ENCODE measurements at places on chromosomes 12 and 14.
A peak's percentile ranks its signal among the peaks of the same experiment; 100 is the strongest.

GRCh38 chr12:122097927-122098756, 19.6 kb downstream of the MLXIP start:
- H3K27ac ChIP-seq: no peak overlapping the region
- H3K36me3 ChIP-seq: no peaks in the 10 kb centered on the region
- H3K4me3 ChIP-seq: no peak overlapping the region

DNA sequence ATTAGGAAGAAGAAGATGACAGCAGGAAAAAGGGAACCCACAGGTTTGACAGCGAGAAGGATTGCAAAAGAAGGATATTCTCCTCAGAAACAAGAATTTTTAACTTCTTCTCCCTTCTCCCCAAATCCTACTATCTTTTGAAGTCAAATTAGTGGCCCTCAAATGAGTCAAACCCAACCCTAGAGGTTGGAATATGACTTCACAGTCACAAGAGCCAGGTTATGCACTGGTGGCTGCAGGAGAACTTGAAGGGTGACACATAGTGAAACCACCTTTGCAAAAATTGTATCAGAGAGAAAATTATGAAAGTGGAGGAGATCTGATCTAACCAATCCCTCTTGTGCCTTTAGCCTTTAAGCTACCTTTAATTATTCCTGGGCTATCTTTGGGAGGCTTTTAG, 386.2 kb upstream of the CCDC196 start:
- no peak overlapping the region for H3K4me3 ChIP-seq
- no peaks in the 10 kb centered on the region for H3K36me3 ChIP-seq
- DNase-seq: no peak
- no peaks in the 10 kb centered on the region for H3K27me3 ChIP-seq
- H3K27ac ChIP-seq: no peak overlapping the region

GRCh38 chr12:62632411-62632918, 165.8 kb downstream of the MON2 start:
- no peaks in the 10 kb centered on the region for H3K36me3 ChIP-seq
- no peak overlapping the region for H3K27ac ChIP-seq
- H3K4me3 ChIP-seq: peak overlapping the region; percentile 21
- no peaks in the 10 kb centered on the region for H3K27me3 ChIP-seq
- peaks cover 4% of the 10 kb centered on the region for H3K4me1 ChIP-seq

- no peak overlapping the region for H3K27ac ChIP-seq
- no peak for DNase-seq
- peaks cover 3% of the 10 kb centered on the region for H3K4me1 ChIP-seq
- no peaks in the 10 kb centered on the region for H3K36me3 ChIP-seq
- H3K4me3 ChIP-seq: no peak overlapping the region
- no peaks in the 10 kb centered on the region for H3K27me3 ChIP-seq
Observed at GRCh38 chr12:28089338-28089737, 100.9 kb upstream of the CCDC91 start.

- H3K4me3 ChIP-seq: no peak overlapping the region
- DNase-seq: no peak
- peaks cover 15% of the 10 kb centered on the region for H3K36me3 ChIP-seq
- H3K4me1 ChIP-seq: no peaks in the 10 kb centered on the region
- H3K27me3 ChIP-seq: no peaks in the 10 kb centered on the region
- no peak overlapping the region for H3K27ac ChIP-seq
Observed at GRCh38 chr12:109797905-109798669, 35.1 kb downstream of the TRPV4 start.

DNA sequence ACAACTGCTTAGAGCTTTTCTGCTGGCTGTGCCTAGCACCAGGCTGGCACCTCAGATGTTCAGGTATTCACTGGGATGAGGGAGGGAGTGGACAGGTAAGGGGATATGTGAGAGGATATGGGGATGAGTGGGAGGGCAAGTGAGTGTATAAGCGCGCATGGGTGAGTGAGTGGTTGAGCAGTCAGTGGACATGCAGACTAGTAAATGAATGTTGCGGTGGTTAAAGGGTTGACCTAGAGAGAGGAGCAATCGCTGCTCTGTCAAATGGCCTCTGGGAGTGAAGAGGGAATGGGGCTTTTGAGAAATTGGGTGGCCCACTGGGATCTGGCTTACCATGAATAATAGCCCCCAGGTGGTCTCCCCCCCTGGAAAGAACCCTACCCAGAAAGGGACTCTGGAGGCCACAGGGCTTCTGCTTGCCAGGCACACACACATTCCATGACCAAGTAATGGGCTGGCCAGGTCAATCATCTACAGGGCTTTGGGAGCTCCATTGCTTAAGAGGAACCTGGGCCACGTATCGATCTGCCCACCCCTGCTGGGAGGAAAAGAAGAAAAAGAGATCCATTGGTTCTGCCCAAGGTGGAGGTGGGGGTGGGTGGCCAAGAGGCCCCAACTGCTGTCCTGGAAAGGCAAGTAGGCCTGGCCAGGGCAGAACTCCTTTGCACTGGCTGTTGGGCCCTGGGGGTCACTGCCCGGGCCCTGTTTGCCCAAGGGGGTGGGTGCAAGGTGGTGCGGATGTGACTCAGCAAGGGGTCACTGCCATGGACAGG, 30.8 kb upstream of the ZFP36L1 start:
- H3K4me1 ChIP-seq: peaks cover 13% of the 10 kb centered on the region
- H3K27me3 ChIP-seq: no peaks in the 10 kb centered on the region
- H3K4me3 ChIP-seq: no peak overlapping the region
- H3K27ac ChIP-seq: no peak overlapping the region
- no peak for DNase-seq

DNA sequence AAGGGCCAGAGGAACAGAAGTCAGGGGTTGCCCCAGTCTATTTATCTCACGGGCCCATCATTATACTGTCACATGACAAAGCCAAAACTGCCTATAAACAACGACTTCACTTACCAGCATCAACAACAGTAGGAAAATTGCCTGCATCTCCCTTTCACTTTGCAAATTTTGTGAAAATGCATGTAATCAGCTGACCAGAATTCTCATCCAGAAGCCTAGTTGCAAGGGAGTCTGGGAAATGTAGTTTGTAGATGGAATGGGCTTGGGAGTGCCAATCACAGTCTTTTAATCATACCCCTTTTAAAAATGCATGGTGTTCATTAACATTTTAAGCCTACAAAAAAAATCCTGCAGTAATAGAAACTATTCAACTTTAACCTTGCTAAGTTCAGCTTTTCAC, 369.3 kb upstream of the TMPO start:
- no peaks in the 10 kb centered on the region for H3K27me3 ChIP-seq
- no peaks in the 10 kb centered on the region for H3K36me3 ChIP-seq
- no peak overlapping the region for H3K27ac ChIP-seq
- DNase-seq: no peak
- H3K4me1 ChIP-seq: no peaks in the 10 kb centered on the region

- peaks cover 3% of the 10 kb centered on the region for H3K36me3 ChIP-seq
- peak; percentile 35 for DNase-seq
- no peaks in the 10 kb centered on the region for H3K4me1 ChIP-seq
- no peak overlapping the region for H3K27ac ChIP-seq
- H3K27me3 ChIP-seq: no peaks in the 10 kb centered on the region
Observed at GRCh38 chr12:38850461-38850860, 54.9 kb downstream of the CPNE8 start.

- DNase-seq: peak; percentile 66
- H3K27me3 ChIP-seq: no peaks in the 10 kb centered on the region
- no peak overlapping the region for H3K4me3 ChIP-seq
- H3K36me3 ChIP-seq: no peaks in the 10 kb centered on the region
- H3K4me1 ChIP-seq: no peaks in the 10 kb centered on the region
Observed at GRCh38 chr12:96047229-96048211, 12.1 kb upstream of the LTA4H start.

DNA sequence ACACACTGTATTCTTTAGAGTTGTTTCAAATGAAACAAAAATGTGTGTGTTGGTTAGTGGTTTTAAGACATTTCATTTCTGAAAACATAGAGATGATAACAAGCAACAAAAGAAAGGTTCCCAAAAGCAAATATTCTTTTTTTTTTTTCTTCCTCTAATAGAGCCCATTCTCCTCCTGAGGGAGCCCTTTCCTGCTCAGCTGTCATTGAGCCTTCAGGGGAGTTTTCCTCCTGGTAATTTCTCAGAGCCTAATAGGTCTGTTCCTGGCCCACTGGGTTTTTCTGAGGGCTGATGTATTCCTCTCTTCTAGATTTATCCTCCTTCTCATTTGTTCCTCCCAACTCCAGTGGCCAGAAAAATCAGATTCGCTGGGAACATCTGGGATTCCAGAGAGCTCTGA, 654.5 kb downstream of the NOVA1 start:
- H3K27ac ChIP-seq: no peak overlapping the region
- no peaks in the 10 kb centered on the region for H3K36me3 ChIP-seq
- peaks cover 3% of the 10 kb centered on the region for H3K4me1 ChIP-seq

- H3K4me3 ChIP-seq: no peak overlapping the region
- H3K4me1 ChIP-seq: no peaks in the 10 kb centered on the region
- no peak for DNase-seq
- H3K27ac ChIP-seq: no peak overlapping the region
- no peaks in the 10 kb centered on the region for H3K36me3 ChIP-seq
Observed at GRCh38 chr14:34930591-34931091, 52.2 kb upstream of the SRP54 start.

DNA sequence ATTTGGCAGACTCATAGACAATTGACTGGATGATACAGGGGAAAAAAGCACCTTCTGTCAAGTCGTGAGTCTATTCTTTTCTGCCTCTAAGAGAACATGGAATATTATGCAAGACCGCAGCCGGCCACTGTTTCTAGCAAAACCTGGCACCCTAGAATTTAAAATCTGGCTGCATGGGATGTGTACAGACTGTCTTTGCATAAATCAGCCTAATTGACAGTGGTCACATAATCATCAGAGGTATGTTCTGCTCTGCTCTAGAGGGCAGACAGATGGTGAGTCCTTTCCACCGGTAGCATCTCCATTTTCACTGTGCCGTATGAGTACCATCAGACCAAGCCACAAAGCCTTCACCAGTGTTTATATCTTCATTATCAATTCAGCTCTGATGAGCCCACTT, 80.6 kb downstream of the KCNK10 start:
- H3K4me1 ChIP-seq: no peaks in the 10 kb centered on the region
- H3K27me3 ChIP-seq: no peaks in the 10 kb centered on the region
- no peak overlapping the region for H3K4me3 ChIP-seq
- DNase-seq: no peak
- no peak overlapping the region for H3K27ac ChIP-seq

GRCh38 chr14:105424861-105425260, 5.2 kb downstream of the MTA1 start:
- peaks cover 21% of the 10 kb centered on the region for H3K36me3 ChIP-seq
- peaks cover 13% of the 10 kb centered on the region for H3K4me1 ChIP-seq
- no peak overlapping the region for H3K4me3 ChIP-seq
- no peak overlapping the region for H3K27ac ChIP-seq
- no peaks in the 10 kb centered on the region for H3K27me3 ChIP-seq

DNA sequence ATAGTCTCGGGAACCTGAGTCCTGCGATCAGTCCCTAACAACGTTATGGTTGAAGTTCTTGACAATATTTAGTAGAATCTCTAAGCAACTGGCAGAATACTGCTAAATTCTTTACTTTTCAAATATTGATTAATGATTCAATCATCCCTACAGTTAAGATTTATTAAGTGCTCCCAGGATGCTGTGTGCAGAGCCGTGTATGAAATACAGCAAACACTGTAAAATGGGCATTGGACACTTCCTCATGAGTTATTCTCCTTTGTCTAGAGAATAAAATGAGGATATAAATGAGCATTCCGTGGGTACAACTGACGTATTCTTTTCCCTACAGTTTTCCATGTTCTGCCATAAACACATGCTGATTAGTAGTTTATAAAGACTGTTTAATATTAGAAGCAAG, 372.4 kb downstream of the TMTC2 start:
- no peak overlapping the region for H3K27ac ChIP-seq
- no peak overlapping the region for H3K4me3 ChIP-seq
- H3K4me1 ChIP-seq: no peaks in the 10 kb centered on the region
- no peaks in the 10 kb centered on the region for H3K27me3 ChIP-seq
- H3K36me3 ChIP-seq: no peaks in the 10 kb centered on the region

- peak; percentile 82 for DNase-seq
- H3K27ac ChIP-seq: no peak overlapping the region
- H3K36me3 ChIP-seq: no peaks in the 10 kb centered on the region
- H3K4me3 ChIP-seq: no peak overlapping the region
- H3K4me1 ChIP-seq: peaks cover 2% of the 10 kb centered on the region
Observed at GRCh38 chr12:13220838-13221237, 24.3 kb downstream of the EMP1 start.

DNA sequence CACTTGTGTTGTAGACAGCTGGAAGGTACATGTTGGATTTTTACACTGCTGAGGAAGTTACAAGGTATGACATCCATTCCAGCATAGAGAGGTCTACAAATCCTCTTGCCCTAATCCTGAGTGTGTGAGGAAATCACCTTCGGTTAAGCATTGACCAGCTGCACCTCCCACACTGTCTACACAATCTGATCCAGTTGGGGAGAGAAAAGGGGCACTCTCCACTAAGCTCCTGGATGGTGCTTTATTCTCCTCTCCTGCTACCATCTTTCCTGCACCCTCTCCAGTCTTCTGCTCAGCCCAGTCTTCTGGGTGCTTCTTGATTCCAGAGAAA, at the start of gene OR6J1:
Gene OR6J1, minus strand, starts transcription at position 48 of the 331 bp plus-strand sequence. CDS start 9,541 bp downstream, outside the sequence.
- H3K27ac ChIP-seq: no peak within 1 kb of the TSS
- no peak for DNase-seq
- H3K4me1 ChIP-seq: no peaks in the 10 kb centered on the region
- H3K36me3 ChIP-seq: no peaks in the 10 kb centered on the region

- H3K27ac ChIP-seq: no peak overlapping the region
- no peaks in the 10 kb centered on the region for H3K36me3 ChIP-seq
Observed at GRCh38 chr14:65922142-65922541, 509.6 kb downstream of the FUT8 start.

DNA sequence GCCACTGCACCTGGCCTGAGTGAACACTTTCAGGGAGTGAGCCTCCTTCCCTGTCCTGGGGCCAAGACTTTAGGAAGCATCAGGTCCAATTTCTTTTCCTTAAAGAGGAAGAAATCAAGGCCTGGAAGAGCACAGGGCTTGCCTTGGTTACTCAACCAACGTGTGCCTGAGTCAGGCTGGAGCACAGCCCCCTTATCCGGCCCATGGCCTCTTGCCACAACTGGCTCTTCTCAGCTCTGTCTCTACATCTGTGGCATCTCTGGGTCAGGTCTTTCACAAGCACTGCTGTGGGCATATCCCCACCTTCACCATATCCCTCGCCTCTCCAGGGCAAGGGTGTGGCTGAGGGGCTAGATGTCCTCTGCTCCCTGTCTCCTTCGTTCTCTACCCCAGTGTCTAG, 6.8 kb downstream of the MYH6 start:
- H3K4me3 ChIP-seq: no peak overlapping the region
- no peak for DNase-seq
- no peaks in the 10 kb centered on the region for H3K27me3 ChIP-seq
- no peaks in the 10 kb centered on the region for H3K4me1 ChIP-seq

DNA sequence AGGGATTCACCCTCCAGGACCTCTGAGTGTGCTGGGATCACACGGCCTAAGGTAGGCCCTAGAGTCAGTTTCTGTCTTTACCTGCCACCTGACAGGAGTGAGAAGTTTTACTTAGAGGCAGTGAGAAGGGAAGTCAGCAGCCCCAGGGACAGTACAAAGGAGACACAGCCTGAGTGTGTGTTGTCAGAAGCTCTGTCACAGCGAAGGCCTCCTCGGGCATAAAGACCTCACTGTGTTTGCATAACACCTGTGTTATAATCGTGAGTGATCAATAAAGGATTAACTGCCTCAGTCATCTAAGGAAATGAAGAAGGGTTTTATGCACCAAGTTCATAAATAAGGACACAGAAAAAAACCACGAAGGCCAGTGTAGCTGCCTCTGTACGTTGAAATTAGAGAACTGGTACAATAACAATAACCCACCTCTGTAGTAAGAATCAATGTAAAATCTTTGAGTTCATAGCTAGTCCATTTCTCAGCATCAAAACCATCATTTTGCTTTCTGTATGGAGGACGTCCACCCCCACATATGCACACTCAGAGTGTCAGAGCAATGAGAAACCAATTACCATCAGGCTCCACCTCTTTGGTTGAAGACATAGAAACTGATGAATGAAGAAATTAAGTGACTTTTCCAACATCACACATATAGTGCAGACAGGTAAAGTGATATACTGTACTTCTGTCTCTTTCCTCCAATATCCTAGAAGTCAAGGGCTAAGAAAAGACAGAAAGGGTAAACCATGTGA, 159.3 kb downstream of the DAD1 start:
- H3K4me1 ChIP-seq: peaks cover 10% of the 10 kb centered on the region
- H3K27me3 ChIP-seq: no peaks in the 10 kb centered on the region
- H3K4me3 ChIP-seq: no peak overlapping the region
- H3K36me3 ChIP-seq: no peaks in the 10 kb centered on the region

Measured in trophoblast cell (in vitro differentiated cells and primary cell).